Skeletal muscle cell (primary cell): ENCODE measurements at places on chromosomes 16 and 17.

- no peak for DNase-seq
Measured at GRCh38 chr17:47318197-47318918, 5.4 kb upstream of the EFCAB13 start.

GRCh38 chr16:71242036-71242435, 11.5 kb upstream of the HYDIN start:
- DNase-seq: no peak

DNA sequence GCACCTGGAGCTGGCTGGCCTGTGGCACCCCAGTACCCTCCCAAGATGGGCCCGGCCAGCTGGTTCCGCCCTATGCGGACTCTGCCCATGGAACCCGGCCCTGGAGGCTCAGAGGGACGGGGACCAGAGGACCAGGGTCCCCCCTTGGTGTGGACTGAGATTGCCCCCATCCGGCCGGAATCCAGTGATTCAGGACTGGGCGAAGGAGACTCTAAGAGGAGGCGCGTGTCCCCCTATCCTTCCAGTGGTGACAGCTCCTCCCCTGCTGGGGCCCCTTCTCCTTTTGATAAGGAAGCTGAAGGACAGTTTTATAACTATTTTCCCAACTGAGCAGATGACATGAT, 12.0 kb downstream of the TBX21 start:
- no peak for DNase-seq

DNA sequence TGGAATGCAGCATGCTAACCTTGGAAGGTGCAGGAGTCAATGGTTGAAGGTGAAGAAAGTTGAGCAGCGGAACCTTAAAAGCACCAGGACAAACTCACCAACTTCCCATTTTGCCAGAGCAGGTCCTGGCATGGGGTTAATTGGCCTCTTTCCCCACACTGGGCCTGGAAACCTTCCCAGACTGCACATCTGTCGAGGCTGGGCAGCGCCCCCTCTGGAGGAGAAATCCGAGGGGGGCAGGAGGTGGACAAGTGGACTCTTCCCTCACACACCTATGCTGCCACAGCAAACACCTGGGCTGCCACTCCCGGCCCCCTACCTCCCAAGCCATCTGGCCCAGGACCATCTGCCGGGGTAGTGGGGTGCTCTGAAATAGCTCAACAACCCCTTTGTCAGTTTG, 232.4 kb downstream of the CBLN1 start:
- DNase-seq: no peak

DNA sequence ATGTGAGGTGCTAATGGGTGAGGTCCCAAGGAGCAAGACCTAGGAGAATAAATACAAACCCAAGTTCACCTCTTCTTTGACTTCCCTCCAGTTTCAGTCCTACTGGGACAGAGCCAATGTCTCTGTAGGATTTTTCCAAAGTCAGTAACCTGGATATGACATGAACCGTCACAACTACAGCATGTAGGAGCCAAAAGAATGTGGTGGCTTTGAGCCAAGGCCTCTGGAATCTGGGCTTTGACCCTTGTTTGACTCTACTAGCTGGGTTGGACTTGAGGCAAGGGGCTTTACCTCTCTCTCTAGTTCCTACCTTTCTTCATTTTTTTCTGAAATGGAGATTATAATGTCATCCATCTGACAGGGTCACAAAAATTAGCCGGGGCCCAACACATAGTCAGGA, 91.4 kb downstream of the CACNG3 start:
- DNase-seq: no peak

GRCh38 chr16:4328046-4328781, 12.3 kb downstream of the GLIS2 start:
- no peak for DNase-seq

DNA sequence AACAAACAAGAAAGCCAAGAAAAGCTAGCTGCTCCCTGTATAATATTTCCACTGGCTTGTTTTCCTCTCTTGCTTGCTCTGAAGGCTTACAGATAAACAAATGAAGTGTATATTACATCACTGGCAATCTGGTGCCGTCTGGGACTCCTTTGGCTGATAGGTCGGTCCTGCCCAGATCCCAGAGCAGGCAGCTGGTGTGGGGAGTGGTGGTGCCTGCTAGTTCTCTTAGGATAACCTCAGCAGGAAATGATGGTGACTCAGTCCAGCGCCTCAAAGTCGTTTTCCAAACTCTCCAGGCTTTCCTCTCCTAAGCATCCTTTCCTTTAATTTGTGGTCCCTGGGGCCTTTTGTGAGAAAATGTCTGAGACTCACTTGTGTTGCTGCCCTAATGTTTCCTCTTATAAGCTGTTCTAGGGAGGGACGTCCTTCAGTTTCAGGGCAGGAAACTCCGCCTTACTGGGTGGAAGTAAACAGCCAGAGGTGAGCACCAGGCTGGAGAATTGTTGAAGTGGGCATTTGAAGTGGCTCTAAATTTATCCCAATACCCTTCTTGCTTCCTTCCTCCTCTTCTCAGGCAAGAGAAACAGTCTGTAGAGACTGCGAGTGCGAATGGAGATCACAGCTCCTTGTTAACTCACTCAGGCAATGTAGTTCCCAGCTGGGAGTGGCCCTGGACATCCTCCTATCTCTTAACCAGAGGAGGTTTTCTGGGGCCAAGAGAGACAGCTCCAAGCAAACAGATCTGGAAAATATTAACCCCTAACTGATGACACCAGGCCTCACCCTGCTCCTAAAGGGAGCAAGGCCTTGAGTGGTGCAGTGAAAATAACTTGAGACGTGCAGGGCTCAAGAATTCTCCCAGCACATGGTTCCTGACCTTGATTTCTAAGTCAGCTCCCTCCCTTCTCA, 34.9 kb downstream of the CD300LF start:
- no peak for DNase-seq

GRCh38 chr17:38353086-38353604, 1.5 kb downstream of the SOCS7 start:
- no peak for DNase-seq

DNA sequence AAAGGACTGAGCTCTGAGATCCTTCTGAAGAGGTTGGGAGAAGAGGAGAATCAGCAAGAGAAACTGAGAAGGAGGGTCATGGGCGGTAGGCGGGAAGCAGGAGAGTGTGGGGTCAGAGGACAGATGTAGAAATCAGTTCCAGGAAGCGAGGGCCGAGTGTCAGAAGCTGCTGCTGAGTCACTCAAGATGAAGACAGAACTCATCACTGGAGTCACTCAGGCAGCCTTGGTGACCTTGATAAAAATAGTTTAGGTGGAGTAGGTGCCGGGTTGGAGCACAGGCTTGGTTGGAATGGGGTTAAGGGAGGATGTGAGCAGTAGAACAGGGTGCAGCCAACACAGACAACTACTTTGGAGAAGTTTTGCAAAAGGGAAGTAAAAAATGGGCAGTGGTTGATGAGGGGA, 6.1 kb upstream of the ITGAM start:
- no peak for DNase-seq

GRCh38 chr16:56362057-56362655, 63.2 kb downstream of the AMFR start:
- no peak for DNase-seq

DNA sequence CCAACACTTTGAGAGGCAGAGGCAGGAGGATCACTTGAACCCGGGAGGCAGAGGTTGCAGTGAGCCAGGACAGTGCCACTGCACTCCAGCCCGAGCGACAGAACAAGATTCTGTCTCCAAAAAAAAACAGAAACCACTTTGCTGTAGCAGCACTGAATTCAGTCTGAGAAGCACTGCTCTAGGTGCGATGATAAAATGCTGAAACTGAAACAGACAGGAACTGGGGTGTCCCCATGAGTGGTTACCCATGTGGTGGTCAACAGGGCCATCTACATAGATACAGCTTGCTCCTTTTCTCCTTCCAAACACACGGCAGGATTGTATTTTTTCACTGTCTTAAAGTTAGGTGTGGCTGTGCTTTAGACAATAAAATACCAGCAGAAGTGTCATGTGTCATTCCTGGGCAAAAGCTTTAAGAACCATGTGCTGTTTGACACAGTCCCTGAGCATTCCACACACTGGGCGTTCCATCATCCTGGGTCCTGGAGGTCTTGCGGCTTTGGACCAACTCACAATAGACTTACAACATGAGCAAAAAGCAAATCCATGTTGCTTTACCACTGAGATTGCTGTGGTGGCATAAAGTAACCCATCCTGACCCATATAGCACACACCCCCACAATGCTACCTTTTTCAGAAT, 11.5 kb downstream of the GAS7 start:
- DNase-seq: no peak

DNA sequence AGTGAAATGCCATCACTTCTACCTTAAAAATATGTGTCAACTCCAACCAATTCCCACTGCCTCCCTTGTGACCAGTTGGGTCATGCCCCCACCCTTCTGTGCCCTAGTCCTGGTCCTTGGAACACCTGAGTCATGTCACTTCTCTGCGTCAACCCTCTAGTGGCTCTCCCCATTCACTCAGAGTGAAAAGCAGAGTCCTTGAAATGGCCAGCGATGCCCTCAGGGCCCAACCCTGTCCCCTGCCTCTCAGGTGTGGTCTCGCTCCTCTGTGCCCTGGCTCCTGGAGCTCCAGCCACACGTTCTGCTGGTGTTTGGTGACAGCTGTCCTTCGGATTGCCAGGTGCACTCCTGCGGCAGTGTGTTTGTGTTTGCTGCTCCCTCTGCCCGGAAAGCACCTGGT, 89.2 kb downstream of the SPECC1 start:
- DNase-seq: no peak

DNA sequence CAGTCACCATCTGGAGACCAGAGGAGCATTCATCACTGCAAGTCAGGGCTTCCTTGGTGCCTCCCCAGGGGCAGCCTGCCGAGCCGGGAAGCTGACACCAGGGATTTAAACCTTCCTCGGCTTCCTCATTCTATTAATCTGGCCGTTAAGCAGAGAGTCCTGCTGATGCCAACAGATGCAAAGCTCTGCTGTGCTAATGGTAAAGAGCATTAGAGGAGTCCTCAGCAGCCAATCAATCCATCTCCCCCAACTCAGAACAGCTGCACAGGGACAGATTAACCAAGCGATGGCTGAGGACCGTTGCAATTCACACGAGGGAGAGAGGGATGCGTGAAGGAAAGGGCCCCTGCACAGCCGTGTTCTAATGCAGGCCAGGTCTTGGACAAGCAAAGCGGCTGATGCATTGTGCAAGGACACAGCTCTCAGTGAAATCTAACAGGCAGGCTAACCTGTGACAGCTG, 116.6 kb downstream of the XYLT1 start:
- no peak for DNase-seq

DNA sequence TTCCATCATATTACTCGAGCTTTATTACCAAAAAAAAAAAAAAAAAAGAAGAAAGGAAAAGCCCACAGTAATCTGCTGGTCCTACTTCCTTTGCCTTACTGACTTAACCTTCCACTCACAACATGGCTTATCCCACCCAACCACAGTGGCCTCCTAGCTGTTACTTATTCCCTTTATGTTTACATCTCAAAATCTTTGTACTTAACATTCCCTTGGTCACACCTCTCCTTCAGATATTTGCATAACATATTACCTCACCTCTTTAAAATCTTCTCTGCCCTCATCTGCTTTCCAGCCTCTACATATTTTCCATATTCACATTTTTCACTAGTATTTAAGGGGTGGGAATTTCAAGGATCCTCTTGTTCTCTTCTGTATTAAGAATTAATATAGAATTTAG, 327.0 kb upstream of the TBX2 start:
- DNase-seq: no peak

- no peak for DNase-seq
Measured at GRCh38 chr16:22890976-22891375, 77.0 kb downstream of the HS3ST2 start.

DNA sequence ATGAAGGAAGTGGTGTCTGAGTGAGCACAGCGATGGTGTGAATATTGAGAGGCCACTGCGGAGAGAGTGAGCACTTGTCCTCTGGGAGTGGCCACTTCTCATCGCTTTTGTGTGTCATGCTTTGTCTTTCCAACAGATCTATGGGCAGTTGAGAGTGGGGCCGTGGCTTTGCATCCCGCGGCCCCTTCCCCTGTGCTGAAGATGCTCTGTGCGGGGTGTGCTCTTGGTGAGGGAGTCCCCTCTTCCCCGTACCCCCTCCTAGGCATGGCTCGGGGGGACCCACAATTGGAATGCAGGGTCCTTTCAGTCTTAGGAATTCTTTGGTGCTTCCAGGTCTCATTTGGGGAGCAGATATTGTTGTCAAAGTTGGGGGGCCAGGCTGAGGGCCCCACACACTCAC, 197.3 kb upstream of the WSCD1 start:
- no peak for DNase-seq

DNA sequence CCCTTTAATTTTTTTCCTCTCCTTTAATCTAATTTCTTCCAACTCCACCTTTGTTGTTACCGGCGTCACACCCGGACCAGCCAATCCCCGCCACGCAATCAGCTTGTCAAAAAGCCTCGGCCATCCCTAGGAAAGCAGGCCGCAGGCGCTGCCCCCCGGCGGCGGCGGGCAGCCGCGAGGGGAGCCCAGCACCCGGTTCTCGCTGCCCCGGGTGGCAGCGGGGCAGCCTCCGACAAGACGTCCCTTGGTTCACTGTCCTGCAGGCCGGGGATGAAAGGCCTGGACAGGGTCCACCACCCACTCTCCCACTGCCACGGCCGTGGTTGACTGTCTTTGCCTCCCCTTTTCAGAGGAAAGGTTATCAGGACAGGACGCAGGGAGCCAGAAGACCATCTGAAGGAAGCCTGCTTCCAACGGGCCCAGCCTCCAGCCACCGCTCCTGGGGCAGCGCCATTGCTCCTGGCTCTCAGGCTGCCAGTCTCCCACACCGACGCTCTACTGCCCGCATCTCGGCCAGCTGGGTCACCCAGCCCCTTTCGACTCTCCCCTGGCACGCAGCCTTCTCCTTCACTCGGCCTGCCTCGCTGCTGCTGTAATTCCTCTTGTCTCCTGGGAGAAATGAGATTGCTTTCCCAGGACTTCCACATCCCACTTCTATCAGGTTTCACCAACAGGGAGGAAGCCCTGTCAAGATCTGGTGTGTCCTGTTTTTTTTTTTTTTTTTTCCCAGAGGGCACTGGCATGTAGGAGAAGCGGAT, 2.8 kb upstream of the UBTF start:
- peak; percentile 75 for DNase-seq

- DNase-seq: no peak
Measured at GRCh38 chr17:21505819-21506815, 130.0 kb downstream of the KCNJ12 start.

DNA sequence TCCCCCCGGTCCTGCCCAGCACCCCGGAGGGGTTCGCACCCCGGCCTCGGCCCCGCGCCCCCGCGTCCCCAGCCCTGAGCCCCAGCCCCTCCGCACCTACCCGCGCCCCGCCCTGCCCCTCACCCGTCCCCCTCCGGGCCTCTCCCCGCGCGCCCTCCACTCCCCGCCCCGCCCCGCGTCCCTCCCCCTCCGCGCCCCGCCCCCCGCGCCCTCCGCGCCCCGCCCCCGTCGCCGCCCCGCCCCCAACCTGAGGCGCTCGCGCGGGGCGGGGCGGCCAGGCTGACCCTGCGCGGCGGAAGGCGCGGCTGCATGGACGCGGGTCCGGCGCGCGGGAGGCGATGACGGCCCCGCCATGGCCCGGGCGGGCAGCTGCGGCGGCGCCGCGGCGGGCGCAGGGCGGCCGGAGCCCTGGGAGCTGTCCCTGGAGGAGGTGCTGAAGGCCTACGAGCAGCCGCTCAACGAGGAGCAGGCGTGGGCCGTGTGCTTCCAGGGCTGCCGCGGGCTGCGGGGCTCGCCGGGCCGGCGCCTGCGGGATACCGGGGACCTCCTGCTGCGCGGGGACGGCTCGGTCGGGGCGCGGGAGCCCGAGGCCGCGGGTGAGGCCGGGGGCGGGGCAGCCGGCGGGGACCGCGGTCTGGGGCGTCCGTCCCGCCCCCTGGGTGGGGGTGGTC, at the start of gene SPIRE2:
Gene SPIRE2, plus strand, starts transcription at position 277 of the 671 bp plus-strand sequence. Its CDS starts 76 bp downstream, at position 353.
- DNase-seq: peak; percentile 26

- peak; percentile 55 for DNase-seq
Measured at GRCh38 chr17:67824735-67825626, at the start of gene BPTF. Gene BPTF (plus strand): TSS chr17:67825503. CDS start chr17:67825725, 222 bp downstream.
